Stimulated activated CD4-positive, alpha-beta T cell treated with anti-CD3 and anti-CD28 coated beads, TNF-alpha, amount 100 ng/mL, for 4 hours (primary cell): ENCODE measurements at places on chromosomes 12 and 14.

DNA sequence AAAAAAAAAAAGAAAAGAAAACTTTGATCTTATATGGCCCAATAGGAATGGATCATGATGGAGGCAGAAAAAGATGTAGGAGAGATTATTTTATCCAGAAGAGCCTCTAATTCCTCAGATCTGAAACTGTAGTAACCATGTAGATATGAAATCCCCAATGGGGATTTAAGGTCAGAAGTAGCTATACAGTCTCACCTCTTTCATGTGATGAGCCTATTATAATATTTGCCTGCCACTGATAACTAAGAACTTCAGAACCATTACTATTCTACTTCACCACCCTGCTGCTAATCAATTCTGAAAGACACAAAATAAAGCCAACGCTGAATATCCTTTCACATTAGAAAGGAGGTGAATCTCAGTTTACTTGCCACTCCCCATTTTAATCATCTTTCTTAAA is 29.3 kb downstream of the BAZ1A start:
- DNase-seq: no peak

- no peak for DNase-seq
Measured at GRCh38 chr12:29517264-29517663, 19.8 kb upstream of the OVCH1 start.

- no peak for DNase-seq
Measured at GRCh38 chr12:111390910-111391309, 14.8 kb upstream of the SH2B3 start.

- no peak for DNase-seq
Measured at GRCh38 chr12:5417500-5417899, 14.4 kb upstream of the NTF3 start.

- no peak for DNase-seq
Measured at GRCh38 chr12:50052964-50053363, 4.4 kb upstream of the ASIC1 start.

GRCh38 chr14:105940534-105941225 is 414.3 kb downstream of the TMEM121 start:
- no peak for DNase-seq

- DNase-seq: no peak
Measured at GRCh38 chr14:95895720-95896119, 19.1 kb downstream of the TUNAR start.

DNA sequence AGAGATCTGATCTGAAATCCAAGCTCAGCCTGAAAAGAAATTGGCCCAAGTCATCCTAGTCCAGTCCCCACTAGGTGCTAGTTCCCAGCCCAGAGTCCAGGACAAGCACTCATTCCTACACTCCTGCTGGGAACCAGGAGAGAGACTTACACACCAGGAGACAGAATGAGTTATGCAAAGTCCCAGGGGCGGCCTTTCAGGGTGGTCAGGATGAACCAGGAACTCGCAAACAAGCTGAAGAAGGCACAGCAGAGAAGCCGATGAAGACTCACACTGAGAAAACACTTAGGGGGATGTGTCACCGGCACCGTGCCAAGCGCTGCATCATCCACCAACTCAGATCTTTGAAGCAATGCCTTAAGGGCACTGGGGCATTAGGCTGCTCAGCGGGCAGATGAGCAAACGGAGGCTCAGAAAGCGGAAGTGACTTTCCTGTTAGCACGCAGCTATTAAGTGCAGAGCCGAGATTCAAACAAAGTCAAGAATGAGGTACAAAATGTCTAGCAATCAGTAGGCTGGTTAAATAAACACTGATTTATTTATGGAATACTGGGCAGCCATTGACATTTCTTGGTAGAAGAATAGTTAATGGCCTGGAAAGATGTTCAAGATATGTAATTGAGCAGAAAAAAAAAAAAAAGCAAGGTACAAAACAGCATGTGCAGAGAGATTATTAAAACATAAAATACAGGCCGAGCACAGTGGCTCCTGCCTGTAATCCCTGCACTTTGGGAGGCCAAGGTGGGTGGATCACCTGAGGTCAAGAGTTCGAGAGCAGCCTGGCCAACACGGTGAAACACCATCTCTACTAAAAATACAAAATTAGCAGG is 78.7 kb downstream of the LRRC74A start:
- DNase-seq: peak; percentile 54

DNA sequence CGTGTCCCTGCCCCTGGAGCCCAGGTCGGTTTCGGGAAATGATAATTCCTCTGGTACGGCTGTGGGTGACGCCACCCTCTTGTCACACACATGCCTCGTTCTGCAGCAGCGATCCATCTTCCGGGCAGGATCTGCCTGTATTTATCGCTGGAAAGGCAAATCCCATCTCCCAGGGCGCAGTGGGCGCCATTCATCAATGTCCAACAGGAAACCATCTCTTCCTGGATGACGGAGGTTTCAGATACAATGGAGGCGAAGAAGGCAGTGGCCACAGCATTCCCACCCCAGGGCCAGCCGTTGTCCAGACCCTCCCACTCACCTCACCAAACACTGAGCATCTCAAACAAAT is 74.2 kb downstream of the NOC4L start:
- DNase-seq: no peak

DNA sequence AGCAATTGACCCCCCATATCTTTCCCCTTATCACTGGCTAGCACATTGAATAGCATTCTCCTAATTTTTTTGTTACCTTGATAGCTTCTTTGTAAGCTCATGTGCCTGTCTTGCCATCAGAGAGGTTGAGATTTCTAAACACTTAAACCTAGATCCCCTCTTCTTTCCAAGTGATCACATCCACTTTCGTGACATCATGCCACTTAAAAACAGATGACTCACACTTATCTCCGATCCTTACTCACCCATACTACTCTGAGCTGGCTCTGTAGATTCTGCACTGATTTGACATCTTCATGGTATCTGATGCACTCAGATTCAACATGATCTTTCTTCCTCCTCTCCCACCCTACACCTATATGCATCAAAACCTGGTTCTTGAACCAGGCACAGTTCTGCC is 10.5 kb downstream of the GPR137C start:
- DNase-seq: no peak

DNA sequence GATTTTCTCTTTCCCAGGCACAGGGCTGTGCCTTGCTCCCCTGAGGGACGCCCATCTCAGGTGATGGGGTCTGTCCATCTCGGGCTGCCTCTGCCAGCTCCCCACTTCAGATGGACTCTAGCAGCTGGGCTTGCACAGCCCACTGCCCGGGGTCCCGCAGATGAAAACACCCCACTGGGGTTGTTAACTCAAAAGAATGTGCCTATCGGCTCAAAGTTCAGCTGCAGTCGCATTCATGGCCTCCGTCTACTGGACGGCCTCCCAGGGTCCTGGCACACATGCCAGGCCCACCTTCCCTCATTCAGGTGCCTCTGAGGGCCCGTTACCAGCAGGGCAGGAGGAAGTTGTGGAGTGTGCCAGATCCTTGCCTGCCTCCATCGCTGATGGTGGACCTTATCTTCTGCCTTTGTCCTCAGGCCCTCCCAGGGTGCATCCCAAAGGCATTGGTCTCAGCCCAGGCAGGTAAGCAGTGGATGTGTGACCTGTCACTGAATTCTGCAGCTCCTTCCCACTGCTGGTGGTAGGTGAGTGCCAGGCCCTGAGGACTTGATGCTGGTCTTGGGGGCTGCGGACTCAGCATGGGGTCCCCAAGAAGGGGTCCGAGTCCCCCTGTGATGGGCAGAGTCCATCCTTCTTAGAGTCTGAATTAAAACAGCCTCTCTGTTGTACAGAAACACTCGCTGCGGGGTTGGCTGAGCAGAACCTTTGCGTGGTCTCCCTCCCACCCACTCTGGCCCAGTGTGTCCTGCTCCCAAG is 324.6 kb upstream of the DIO3 start:
- DNase-seq: no peak

DNA sequence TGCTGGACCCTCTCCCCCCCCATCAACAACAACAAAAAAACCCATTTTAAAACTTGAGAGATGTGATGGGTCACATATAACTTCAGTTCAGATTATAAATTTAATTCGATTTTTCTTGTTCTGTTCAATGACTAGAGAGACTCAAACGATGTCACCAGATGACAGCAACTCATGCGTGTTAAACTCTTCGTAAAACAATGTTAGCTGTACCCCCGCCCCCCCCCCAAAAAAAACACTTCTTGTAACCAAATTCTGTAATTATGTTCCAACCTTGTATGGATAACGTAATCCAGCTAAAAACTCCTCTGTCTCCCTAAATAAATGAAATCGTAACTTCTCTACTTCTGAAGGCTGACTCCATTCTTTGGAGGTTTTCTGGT is 614 bp upstream of the NACA start:
- DNase-seq: no peak

DNA sequence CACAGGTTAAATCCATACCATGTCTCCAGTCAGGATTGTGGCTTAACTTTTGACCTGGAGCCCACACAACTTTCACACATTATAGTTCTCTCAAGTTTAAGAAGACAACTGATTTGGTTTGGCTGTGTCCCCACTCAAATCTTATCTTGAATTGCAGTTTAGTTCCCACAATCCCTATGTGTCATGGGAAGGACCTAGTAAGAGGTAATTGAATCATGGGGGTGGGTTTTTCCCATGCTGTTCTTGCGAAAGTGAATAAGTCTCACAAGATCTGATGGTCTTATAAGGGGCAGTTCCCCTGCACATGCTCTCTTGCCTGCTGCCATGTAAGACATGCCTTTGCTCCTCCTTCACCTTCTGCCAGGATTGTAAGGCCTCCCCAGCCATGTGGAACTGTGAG is 38.2 kb upstream of the PARP11 start:
- no peak for DNase-seq

GRCh38 chr12:2094597-2094996 is 41.8 kb downstream of the CACNA1C start:
- no peak for DNase-seq

- DNase-seq: no peak
Measured at GRCh38 chr12:103503546-103504480, 8.0 kb upstream of the C12orf42 start.

DNA sequence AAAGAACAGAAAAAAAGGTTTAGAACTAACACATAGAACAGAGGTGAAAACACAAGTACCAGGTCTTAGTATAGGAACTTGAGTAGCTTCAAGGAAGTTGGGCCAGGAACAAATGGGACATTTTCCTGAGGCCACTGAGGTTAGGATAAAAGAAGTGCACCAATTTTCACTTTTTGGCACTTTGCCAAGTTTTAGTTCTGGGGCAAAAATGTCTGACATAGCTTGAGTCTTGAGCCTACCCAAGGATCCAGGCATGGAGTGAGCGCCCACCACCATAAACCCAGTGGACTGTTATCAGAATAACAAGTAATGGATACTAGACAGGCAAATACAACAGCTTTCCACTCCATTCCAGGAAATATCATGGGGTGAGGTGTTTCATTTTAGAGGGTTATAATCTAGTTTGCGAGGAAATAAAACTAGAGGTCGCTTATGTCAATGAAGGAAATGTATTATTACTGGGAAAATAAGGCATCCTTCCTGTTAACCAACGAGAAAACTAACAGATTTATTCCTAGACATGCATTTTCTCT is 199.7 kb upstream of the HMGA2 start:
- DNase-seq: no peak

DNA sequence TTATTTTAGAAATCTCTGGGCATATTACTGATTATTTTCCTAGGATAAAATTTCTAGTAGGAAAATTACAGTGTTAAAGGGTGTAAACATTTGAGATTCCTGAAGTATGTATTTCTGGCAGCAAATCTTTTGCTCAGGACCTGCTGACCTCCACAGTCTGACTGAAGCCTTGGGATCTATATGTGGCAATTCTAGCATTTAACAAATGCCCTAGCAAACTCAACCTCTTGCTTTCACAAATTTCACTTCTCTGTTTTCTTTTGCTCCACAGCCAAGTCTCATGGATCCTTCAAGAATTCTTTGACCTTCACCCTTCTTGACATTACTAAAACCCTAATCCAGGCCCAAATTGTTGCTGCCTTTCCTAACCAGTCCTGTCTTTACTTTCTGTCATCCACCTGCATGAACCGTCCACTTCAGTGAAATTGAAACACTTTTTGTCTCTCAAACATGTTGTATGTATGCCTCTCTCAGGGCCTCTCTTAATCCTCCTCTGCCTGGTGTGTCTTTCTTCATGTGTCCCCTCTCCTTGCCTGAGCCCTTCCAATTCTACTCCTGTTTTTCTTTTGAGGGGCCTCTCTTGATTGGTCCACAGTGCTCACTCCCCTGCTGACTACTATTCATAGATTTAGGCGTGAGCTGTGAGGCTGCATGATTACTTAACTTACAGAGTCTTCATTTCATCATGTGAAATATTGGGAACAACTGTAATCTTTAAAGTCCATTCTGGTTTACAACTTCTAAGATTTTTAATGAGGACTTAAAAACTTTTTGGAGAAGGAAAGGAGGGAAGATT is 5.1 kb upstream of the DYRK4 start:
- DNase-seq: no peak

DNA sequence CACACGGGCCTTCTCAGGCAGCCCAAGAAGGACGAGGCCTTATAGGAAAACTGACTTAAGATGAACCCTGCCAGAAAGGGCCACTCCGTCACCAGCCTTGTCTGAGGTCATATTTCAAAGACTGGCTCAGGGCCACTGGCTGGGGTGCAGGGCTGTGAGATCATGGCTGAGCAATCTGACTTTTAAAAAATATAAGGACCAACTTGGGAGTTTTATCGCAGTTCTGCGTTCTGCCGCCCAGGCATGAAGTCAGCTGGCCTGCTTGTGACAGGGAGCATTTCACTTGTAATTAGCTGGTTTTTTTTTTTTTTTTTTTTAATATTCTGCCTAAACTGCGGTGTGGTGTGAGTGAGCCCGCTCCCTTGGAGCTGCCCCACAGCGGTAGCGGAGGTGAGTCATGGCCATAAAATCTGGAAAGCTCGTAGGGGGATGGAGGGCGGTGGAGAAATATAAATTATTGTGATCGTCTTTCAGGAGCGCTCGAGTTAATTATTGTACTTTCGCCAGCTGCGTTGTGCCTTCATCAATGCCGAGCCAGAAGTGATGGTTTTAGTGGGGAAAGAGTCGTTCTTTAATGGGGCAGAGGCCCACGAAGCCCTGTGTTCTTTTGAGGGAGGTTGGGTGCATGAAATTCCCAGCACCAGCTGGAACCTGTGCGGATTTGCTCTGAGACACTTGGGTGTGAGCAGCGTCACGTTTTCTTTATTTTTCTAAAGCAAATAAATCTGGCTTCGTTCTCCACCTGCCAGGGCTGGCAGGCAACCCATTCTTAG is 231.9 kb downstream of the C12orf75 start:
- DNase-seq: no peak

DNA sequence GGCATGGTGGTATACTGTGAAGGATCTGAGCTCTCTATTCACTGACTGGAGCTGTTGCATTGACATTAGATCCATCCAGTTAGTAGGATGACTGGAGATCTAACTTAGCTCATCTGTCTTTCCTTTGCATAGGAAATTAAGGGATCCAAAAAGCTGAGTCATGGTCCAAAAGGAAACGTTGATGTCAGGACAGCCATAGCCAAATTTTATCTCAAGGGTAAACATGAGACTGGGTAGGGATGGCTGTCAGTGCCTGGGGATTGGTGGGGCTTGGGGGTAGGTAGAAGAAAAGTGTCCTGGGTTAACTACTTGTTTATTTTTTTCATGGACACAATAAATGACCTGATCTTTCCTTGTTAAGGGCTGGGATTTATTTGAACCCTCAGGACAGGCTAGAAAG is 4.6 kb downstream of the FAM177A1 start:
- DNase-seq: no peak
